ENCODE measurements at places on chromosomes 2 and 18.

GRCh38 chr2:121283670-121284462, 1.1 kb downstream of the TFCP2L1 start:
- no peak for DNase-seq

- DNase-seq: no peak
Measured at GRCh38 chr2:197838579-197838978, 34.2 kb downstream of the PLCL1 start.

GRCh38 chr2:870426-870825, 80.2 kb upstream of the SNTG2 start:
- DNase-seq: no peak

- DNase-seq: no peak
Measured at GRCh38 chr2:216991563-216991962, 131.7 kb upstream of the TNP1 start.

DNA sequence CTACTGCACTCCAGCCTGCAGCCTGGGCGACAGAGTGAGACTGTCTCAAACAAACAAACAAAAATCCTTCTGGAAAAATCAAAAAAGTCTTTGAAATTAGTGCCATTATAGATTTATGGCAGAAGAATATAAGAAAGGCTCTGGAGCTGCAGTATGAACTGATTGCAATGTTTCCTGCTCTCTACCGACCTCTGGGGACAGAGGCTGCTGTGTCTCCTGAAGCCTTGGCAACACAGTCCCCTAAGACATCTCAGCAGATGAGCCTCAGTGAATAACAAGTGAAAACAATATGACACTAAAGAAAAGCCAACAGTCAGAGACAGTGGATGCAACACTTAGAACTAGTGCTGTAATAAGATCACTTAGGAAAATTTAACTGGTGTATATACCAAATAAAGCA, 494.9 kb upstream of the LRATD1 start:
- DNase-seq: no peak

GRCh38 chr2:241855888-241856422, 2.7 kb downstream of the PDCD1 start:
- DNase-seq: no peak

DNA sequence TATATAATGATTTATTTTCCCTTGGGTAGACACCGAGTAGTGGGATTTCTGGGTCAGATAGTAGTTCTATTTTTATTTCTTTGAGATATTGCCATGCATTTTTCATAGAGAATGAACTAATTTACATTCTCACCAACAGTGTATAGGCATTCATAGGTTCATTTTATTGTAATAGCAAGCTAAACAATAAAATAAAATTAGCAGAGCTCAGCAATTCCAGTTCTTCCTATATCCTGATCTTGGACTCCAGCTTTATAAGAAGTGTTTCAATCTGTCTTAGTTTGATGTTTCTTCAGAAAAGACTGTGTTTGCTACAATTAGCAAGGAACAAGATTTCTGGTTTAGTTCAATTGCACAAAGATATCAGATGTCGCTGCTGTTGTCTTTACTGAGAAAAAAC, 1024.4 kb upstream of the LRRTM1 start:
- DNase-seq: no peak

DNA sequence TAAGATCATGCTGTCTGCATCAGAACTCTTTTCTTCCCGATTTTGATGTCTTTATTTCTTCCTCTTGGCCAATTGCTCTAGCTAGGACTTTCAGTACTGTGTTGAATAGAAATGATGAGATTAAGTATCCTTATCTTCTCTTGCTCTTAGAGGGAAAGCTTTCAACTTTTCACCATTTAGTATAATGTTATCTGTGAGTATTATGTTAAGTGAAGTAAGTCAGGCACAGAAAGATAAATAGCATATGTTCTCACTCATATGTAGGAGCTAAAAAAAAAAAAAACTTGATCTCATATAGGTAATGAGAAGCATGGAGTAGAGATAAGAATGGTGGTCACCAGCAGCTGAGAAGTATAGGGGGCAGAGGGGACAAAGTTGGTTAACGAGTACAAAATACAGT, 1089.5 kb downstream of the TDRD15 start:
- no peak for DNase-seq

- DNase-seq: no peak
Measured at GRCh38 chr2:101386599-101387150, 628 bp downstream of the CREG2 start.

- no peak for DNase-seq
Measured at GRCh38 chr2:241033336-241033987, 35.0 kb downstream of the SNED1 start.

GRCh38 chr2:227007940-227008339, 156.1 kb downstream of the COL4A4 start:
- DNase-seq: no peak

GRCh38 chr2:39800752-39801151, 21.7 kb upstream of the THUMPD2 start:
- no peak for DNase-seq

DNA sequence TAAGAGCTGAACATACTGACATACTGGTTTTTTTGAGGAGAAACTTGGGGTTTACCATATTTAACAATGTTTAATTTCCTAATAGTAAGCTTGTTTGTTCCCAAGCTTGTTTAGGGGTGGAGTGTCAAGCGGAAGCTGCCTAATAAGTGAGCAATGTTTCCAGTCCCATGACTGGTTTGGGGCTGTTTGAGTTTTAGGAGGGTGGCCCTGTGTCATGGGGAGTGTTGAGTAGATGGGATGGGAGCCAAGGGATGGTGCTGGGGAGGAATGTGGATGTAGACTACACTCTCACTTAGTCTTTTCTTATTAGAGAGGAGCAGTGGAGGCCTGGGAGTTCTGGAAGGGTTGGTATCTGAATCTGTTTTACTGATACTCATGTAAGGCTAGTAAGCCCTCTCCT, 128.5 kb downstream of the TANC1 start:
- no peak for DNase-seq

DNA sequence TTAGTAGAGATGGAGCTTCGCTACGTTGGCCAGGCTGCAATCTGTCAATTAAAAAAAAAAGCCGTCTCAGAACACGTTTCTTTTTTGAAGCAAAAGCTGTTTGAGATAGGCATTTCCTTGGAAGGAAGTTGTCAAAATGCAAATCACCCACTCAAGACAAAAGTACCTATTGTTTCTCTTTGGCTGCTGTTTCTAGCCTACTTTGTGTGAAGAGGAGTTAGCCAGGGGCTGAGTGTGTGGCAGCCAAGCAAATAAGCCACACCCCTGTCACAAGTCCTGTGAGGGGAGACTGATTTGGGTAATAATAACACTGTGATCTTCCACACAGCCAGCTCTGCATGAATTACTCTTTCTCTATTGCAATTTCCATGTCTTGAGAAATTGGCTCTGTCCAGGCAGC, 47.4 kb upstream of the CDCA7 start:
- no peak for DNase-seq

GRCh38 chr18:14905350-14905749, 157.4 kb downstream of the ANKRD30B start:
- DNase-seq: no peak

- DNase-seq: no peak
Measured at GRCh38 chr18:78780719-78781600, 198.7 kb upstream of the SALL3 start.

- no peak for DNase-seq
Measured at GRCh38 chr2:69309351-69310110, 77.5 kb downstream of the GFPT1 start.

DNA sequence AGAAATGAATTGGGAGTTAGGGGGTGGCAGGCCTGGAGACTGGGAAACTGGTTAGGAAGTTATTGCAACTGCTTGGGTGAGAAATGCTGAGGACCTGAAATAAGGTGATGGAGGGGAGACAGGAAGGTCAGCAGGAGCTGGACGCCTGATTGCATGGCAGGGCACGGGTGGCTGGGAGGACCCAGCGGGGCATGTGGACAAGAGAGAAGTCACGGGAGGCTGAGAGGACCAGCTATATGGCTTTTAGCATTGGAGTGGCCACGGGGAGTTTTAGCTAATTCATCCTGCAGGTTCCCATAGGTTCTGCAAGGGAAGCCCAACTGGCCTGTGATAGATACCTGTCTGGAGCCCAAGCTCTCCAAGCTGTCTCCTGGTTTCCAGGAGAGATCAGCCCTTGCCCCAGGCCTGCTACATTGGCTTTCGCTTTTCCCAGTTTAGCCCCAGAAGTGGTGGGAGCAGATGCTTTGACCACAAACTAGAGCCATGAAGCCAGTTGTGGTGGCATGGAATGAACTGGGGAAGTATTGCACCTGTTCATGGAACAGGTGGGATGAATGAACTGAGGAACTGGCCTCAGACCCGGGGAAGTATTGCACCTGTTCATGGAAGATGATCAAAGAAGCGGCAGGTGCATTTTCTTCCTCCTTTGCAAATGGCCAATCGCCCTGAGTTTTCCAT, 93.6 kb upstream of the TAF1B start:
- no peak for DNase-seq

- no peak for DNase-seq
Measured at GRCh38 chr2:226526716-226527115, 272.9 kb downstream of the IRS1 start.

DNA sequence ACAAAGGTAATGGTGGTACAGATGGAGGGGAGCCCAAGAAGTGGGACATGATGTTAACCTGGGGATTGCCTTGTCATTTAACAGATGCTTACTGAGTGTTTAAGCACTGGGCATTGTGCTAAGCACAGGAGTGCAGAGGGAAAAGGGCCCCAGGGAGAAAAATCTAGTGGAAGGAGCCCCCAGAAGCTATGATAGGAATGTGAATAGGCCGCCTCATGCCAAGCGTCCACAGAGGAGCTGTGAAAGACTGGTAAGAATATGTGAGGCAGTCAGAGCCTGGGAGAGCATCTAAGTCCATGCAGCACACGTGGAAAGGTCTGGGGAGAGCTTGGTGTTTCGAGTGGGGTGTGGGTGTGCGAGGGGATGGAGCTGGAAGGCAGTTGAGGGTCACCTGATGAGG, 5.5 kb downstream of the ZNF532 start:
- DNase-seq: no peak

DNA sequence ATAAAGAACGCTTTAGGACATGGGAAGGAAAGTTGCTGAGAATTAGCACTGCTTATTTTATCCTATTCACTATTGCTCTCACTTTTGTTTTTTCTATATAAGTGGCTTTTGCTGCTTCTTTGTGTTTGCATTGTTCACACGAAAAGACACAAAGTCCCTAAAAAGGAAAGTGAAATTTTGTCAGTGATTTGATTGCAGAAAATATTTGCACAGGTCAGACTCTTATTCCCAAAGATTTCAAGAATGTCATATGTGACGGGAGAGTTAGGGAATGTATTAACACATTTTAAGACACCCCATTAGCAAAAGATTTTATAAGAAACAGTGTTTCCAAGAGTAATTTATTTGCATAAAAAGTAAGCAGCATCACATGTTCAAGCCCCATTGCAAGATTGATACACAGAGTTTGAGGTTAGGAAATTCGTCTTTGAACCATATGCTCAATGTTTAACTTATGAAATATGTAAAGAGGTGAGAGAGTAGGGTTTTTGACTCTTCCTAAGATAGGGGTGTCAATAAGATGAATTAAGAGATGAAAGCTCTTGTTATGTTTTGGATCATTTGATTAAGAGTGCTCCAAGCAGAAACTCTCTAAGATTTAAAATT, 57.0 kb downstream of the CCDC102B start:
- DNase-seq: no peak

DNA sequence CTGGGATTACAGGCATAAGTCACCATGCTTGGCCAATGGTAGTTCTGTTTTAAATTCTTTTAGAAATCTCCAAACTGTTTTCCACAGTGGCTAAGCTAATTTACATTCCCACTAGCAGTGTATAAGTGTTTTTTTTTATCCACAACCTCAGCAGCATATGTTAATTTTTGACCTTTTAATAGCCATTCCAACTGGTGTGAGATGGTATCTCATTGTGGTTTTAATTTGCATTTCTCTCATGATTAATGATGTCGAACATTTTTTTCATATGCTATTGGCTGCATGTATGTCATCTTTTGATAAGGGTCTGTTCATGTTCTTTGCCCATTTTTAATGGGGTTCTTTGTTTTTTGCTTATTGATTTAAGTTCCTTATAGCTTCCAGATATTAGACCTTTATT, 20.0 kb downstream of the MOCOS start:
- DNase-seq: no peak
